ENCODE measurements at places on chromosomes 5 and 9.

DNA sequence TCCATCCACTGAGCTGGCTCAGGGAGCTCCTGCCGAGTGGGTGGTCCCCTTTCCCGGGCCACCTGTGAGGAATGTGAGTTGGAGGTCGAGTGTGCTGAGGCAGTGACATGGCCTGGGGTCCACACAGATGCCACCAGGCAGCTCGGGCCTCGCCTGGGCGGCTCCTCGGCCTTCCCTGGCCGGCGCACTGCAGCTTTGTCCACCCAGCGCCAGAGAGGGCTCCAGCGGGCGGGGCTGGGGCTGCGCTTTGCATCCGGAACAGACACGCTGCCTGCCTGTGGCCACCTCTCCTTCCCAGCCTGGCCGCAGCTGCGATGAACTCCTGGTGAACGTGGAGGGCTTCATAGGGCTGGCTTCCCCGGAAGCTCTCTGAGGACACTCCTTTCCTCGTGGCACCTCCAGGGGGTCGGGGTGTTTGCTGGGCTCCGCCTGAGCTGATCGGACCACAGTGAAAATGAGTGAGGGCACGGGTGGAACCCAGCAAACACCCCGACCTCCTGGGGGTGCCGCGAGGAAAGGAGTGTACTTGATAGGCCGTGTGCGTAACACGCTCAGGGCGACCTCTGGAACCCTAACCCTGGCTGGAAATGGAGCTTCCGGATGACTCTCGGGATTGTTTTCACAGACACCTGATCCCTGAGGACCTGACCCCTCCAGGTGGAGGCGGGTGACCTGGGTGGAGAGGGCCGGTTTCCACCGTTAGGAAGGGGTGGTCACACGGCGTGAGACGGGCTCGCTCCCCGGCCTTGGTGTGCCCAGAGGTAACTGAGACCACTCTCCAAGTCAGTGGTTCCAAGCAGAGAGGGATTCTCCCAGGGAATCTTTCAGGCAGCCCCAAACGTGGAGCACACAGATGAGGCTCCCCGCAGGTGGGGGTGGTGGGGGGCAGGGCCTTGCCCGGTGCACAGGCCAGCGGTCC, 31.8 kb upstream of the RXRA start:
- no peak for DNase-seq

GRCh38 chr5:172010278-172010677, 3.8 kb upstream of the FBXW11 start:
- DNase-seq = no peak

DNA sequence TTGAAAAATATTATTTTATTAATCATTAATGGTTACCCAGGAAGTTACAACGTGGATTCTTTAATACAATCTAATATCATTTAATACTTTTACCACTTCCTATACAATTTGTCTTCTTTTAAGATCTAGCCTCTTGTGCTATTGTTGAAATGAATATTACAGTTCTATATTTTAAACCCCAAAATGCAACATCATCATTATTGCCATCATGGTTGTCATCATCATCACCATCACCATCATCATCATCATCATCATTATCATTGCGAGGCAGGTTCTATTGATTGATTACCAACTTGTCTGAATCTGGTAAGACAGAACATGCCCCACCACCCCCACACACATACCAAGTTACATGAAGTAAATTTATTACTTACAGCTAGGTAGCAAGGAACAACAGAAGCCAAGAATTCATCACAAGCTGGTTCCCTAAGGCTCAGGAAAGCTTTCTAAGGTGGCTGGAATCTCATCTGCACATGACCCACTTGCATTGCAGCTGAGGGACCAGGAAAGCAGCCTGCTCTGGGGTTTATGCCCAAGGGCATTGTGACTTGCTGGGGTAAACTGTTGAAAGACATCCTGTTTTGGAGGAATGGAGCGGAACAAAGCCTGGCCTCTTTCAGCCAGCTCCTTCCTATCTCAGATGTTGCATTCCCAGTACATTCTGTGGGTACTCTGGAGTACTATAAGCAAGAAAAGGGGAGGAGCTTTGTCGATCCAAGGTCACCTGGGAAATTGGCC, 418.1 kb downstream of the PRR16 start:
- no peak for DNase-seq

- no peak for DNase-seq
These were observed 1.6 kb downstream of the ITK start for GRCh38 chr5:157182143-157182757.

- no peak for DNase-seq
These were observed 133.4 kb upstream of the GAS1 start for GRCh38 chr9:87080512-87081264.

GRCh38 chr9:89388084-89388867, 70.0 kb downstream of the SECISBP2 start:
- no peak for DNase-seq

DNA sequence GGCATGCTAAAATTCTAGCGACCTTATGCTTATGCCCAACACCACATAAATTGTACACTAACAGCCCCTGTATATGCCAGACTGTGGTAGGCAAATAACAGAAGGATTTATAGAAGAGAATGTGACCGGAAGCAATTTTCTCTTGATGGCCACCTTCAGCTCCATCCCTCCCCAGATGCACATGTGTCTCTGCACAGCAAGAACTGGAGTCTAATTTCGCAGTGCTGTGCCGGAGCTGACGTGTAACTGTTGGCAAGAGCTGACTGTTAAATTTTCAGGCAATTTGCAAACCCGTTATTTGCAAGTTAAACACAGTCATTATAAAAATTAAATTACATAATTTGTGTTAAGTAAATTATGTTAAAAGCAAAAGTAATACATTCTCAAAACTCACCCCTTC, 48.4 kb downstream of the PCA3 start:
- DNase-seq = no peak

DNA sequence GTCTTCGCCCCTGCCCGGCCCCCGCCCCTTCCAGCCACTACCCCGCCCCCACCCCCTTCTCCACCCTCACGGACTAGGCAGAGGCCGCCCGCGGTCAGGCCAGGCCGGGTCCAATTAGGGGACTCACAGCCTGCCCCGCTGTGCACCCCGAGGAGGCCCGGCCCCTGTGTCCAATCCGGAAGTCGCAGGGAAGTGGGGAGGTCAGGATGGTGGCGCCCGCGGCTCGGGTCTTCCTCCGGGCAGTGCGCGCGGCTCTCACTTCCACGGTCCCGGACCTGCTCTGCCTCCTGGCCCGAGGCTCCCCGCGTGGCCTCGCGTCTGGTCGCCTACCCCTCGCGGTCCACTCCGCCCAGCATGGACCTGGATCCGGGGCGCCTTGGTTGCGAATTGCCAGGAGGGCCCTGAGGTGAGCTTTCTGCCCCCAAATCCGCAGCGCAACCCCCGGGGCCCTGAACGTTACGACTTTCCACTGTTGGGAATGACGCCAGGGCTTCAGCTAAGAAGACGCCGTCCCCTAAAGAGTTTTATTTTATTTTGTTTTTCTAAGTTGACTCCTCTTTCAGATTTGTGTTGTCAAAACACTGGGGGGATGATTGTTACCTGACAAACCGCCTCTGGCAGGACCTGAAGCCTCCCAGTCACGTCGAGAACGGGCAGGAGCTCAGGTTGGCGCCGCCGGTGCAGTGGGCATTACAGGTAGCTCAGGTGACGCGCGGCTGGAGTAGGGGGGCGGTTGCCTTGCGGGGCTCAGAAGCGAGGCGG, 763 bp upstream of the IRX2 start:
- DNase-seq = no peak

- DNase-seq = no peak
These were observed 60.6 kb downstream of the FRMD3 start for GRCh38 chr9:83477571-83477970.

DNA sequence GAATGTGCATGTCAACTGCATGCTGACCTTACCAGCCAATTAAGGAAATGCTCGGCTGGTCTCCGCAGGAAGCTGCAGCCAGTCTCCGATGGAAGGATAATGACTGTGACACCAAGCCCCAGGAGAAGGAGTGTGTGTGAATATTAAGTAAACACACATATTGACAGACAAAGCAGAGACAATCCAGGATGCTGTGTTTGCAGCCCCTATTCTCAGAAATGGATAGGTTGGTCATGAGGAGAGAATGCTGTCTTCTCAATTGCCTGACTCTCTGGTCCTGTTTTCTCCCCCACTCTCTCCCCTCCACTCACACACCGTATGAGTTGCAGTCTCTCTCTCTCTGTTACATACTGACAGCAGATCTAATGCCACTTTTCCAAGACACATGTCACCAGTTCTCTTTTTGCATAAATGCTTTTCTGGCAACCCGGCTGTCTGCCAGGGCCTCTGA, 85.7 kb downstream of the EPB41L4A start:
- no peak for DNase-seq

GRCh38 chr5:150020249-150020648, 19.7 kb downstream of the HMGXB3 start:
- no peak for DNase-seq

GRCh38 chr5:7412409-7412808, 16.5 kb downstream of the ADCY2 start:
- no peak for DNase-seq

- peak; percentile 56 for DNase-seq
These were observed 28.0 kb upstream of the ADAM19 start for GRCh38 chr5:157603333-157604190.

- no peak for DNase-seq
These were observed 239.6 kb upstream of the IRX1 start for GRCh38 chr5:3356016-3356415.

GRCh38 chr9:97411440-97411788, 482 bp upstream of the TDRD7 start:
- DNase-seq = no peak

GRCh38 chr9:90033028-90033650, 428.3 kb downstream of the GADD45G start:
- DNase-seq = no peak

DNA sequence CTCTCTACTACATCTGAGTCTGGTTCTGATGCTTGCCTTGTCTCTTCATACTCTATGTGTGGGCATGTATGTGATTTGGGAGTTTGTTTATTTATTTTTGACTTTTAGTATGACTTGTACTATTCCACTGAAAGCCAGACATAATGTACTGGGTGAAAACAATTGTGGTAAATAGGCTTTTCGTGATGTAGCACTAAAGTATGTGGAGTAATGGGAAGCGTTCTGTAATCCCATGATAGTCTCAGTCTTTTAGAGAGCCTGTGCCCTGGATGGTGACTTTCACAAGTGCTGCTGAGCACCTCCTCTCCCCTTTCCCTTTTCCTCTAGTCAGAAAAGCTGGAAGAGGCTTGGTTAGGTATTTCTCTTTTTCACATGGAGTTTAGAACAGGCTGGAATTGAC, 85.8 kb upstream of the S1PR3 start:
- DNase-seq = no peak

DNA sequence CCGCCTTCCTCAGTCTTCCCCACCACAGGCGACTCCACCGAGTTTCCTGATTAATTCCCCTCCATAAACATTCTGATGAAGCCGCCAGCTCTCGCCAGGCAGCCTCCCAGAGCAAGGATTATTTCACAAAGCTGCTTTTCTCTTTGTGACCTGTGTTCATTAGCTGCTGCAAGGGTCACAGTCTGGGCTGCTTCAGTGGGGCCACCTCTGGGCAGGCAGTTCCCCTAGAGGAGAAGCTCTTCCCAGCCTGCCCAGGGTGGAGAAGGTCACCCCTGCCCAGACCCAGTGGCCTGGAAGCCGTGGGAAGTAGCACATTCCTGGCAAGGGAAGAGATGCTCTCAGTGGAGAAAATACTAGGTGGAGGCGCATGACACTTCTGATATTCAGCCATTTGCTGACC, 58.4 kb upstream of the RAPGEF1 start:
- DNase-seq = no peak

GRCh38 chr5:105773241-105773640, 1897.5 kb downstream of the EFNA5 start:
- DNase-seq = no peak

DNA sequence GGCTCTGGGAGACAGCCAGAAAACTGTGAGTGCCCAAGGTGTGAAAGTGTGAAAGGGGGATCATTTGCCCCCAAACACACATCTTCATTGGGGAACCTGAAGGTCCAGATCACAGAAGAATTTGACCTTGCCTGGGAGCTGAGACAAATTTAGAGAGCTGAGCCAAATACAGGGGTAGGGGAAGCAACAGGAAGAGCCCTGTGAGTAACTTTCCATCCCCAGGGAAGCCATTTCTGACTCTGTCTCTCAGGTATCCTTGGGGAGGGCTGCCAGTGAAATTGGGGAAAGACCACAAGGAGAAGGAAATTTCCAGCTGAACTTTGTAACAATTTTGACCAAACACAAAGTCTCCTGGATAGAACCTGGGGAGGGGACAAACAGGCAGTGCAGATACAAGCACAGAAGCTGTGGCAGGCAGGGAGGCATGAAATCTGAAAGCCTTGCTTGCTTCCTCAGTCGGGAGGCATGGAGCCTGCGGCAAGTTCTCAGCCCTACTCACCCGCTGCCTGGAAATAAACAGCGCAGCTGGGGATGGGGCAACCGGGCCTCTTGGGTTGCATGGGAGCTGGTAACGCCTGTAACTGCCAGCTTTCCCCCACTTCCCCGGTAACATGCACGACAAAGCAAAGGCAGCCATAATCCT, 31.5 kb upstream of the ZCCHC9 start:
- no peak for DNase-seq

GRCh38 chr5:91283326-91283725, 99.8 kb downstream of the ARRDC3 start:
- DNase-seq = no peak

GRCh38 chr5:87898574-87898973, 370.1 kb downstream of the TMEM161B start:
- no peak for DNase-seq

GRCh38 chr5:35618304-35618636, 607 bp downstream of the SPEF2 start:
- DNase-seq = no peak

DNA sequence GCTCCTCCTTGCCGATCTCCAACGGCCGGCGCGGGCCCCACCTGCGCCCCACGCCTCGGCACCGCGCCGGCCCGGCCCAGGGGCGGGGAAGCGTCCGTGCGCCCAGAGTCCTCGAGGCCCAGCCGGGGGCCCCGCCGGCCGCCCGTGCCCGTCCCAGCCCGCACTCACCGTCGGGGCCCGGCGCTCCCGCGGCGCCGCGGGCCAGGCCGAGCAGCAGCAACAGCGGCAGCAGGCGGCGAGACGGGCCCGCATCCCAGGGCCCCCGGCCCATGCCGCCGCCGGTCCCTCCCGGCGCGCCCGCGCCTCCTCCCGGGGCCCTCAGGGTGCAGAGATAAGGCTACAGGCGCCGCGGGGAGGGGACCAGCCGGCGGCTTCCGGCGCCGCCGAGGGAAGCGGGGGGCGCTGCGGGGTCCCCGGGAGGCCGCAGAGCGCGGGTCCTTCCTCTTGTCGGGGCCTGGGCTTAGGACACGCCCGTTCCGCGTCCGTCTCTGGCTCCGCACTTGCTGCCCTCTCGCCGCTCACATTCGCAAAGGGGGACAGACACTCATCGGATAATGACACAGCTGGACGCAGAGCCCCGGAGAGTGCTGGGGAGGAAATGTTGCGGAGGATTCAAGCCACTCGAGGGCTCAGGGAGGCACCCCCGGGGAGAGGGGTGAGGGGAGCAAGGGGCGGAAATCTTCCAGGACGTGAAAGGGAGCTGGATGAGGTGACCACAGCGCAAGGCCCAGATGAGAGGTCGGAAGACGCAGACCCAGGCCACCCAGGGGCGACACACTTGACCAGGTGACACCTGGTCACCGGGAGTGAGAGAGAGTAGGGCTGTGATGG, at the start of gene SUSD1:
TSS of gene SUSD1 (minus strand) at position 333 of the 831 bp plus-strand sequence. CDS start at position 271, 62 bp downstream.
- DNase-seq = no peak
